Activated T-helper 1 cell treated with anti-CD3 and anti-CD28 coated beads, Interleukin-12 subunit alpha, Interleukin-12 subunit beta, Interleukin-2, Interleukin-4 antibody, amounts not matched to agents 30 ng/mL and 10 ng/mL and 1 ng/mL, durations not matched to agents 14 hours and 24 hours and 36 hours (primary cell): ENCODE measurements at places on chromosomes 13 and 19. TPM values are rescaled to one million over a fixed set of nuclear protein-coding genes. Genes with fewer than 3 reads are reported as not detected.

Gene ZSCAN4
- total RNA-seq = not detected in 2 replicates

Gene APOC4
- not detected in 2 replicates for total RNA-seq

Gene PALM3
- total RNA-seq = 0.65 TPM in 1 of 2 replicates, not detected in the other

Gene CEACAM8
- total RNA-seq = not detected in 2 replicates

Gene PRSS57
- total RNA-seq = not detected in 2 replicates

Gene NUP62
- total RNA-seq = 231 and 238 TPM in 2 replicates

Gene ZNF77
- total RNA-seq = 3.2 and 5.3 TPM in 2 replicates

Gene HCN2
- 1.1 and 1.2 TPM in 2 replicates for total RNA-seq

Gene ZNF57
- 2.2 and 2.6 TPM in 2 replicates for total RNA-seq
